ENCODE measurements at places on chromosomes 5 and 9.

DNA sequence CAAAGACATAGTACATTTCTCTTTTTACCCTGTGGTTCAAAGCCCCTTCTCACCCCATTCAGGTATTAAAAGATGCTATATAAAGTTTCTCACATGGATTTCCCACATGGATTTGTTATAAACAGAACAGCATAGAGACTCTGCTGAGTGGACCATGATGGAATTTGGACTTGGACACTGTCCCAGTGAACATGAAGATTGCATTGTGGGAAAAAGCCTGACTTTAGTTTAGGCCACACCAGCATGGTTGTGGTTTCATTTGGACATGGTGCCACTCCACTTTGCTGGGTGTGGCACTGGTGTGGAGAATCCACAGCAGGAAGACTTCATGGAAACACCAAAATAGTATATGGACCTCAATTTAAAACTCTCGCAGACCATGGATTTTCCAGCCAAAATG is 124.6 kb downstream of the ARHGAP26 start:
- no peak for DNase-seq

- no peak for DNase-seq
Measured at GRCh38 chr9:10048994-10049393, 563.8 kb downstream of the PTPRD start.

GRCh38 chr5:27818888-27819287 is 780.5 kb upstream of the CDH9 start:
- no peak for DNase-seq

DNA sequence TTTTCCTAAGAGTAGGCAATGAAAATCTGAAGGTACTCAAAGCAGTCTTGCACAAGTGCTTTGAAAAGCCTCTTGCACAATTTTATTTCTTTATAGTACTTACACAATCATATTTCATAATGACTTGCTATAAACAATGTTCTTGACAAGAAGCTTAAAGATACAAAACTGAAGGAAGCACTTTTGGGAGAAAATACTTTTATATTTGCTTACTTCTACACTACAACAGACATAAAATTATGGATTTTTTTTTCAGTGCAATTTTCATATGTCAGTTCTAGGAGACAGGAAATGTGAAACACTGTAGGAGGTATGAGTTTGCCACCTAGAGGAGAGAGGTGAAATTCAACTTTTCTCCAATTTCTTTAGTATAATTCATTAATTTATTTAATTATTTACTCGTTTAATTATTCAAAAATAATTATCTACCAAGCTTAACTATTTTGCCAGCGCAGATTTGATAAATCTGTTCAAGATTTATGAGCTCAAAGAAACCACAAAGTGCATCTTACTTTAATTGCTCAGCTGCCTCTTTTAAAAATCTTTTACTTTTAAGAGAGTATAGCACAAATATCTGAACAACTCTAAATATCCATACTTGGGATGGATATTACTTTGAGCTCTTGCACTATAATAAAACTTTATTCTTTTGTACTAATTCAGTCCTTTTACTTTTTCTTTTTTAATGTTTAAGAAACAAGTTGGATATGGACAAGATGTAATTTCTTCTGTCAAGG is 29.0 kb upstream of the CDKN2B start:
- no peak for DNase-seq

DNA sequence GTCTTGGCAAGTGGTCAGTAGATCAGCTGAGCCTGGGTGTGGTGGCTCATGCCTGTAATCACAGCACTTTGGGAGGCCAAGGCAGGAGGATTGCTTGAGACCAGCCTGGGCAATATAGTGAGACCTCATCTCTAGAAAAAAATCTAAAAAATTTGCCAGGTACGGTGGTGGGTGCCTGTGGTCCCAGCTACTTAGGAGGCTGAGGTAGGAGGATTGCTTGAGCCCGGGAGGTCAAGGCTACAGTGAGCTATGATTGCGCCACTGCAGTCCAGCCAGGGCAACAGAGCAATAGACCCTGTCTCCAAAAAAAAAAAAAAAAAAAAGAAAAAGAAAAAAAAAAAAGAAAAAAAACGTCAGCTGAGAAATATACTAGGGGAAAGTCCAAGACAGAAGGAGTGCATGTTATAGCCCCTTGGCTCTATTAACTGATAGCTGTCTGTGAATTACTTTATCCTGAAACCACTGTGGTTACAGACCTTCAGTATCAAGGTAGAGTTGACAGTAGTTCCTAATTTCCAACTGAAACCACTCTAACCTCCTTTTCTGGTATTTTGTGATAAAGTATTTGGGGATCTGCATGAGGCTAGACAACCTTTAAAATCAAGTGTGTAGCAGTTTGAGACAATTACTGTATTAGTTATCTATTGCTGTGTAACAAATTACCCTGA is 2.3 kb upstream of the INIP start:
- no peak for DNase-seq

DNA sequence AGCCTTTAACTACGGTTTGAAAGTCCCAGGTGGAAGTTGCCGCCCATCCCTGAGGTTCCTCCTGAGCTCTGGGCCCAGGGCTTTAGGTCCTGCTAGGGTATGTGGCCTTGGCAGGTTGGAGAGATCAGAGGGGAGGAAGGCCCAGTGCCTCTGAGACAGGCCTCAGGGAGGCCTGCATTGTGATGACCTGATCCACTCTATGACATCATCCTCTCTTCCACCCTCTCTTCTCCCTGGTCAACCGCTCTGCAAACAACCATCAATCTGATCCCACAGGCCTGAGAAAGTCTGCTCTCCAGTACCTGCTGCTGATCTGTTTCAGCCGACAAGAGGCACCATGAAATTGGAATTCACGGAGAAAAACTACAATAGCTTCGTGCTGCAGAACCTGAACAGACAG is at the start of gene CCIN:
Gene CCIN (plus strand): TSS at position 223 of the 400 bp plus-strand sequence. CDS start 115 bp downstream, at position 338.
- DNase-seq: no peak

- DNase-seq: no peak
Measured at GRCh38 chr9:27856054-27856453, 282.8 kb upstream of the C9orf72 start.

GRCh38 chr5:161273410-161273809 is 273.1 kb downstream of the GABRB2 start:
- no peak for DNase-seq

DNA sequence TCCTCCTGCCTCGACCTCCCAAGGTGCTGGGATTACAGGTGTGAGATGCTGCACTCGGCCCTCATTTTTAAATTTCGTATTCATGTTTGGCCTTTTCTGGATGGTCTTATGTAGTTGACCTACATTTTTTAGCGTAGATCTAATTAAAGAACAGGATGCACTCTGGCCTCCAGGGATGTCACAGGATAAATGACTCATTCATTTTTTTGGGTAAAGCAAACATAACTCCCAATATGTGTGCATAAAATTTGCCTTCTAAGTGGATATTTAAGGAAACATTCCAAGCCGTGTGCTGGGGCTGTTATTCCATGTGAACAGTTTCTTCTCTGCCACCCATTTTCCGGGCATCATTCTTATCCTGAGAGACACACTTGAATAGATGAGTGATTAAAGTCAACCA is 501.6 kb downstream of the IRX1 start:
- no peak for DNase-seq

GRCh38 chr5:35776757-35777156 is 79.9 kb upstream of the IL7R start:
- no peak for DNase-seq

- no peak for DNase-seq
Measured at GRCh38 chr9:92185096-92185495, 69.9 kb upstream of the SPTLC1 start.

DNA sequence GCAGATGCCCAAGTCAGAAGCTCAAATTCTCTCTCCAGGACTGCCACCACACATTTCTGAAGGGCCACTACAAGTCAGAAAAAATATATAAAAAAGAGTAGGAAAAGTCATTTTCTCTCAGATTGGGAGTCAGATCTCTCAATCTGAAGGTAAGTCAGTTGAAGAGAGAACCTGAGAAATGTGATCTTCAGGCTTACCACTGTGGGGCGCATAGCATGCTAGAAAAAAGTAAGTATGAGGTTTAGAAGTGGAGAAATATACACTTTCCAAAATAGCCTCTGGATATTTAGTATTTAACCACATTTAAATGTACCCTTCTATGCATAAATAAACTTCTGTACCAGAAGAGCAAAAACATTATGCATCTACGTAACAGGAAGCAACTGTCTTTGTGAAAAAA is 800.7 kb upstream of the CTNND2 start:
- DNase-seq: no peak

- DNase-seq: no peak
Measured at GRCh38 chr9:123365881-123366528, 10.0 kb downstream of the CRB2 start.

GRCh38 chr5:35205186-35205585 is 25.1 kb downstream of the PRLR start:
- DNase-seq: no peak

- no peak for DNase-seq
Measured at GRCh38 chr9:90107726-90108655, 503.2 kb downstream of the GADD45G start.

DNA sequence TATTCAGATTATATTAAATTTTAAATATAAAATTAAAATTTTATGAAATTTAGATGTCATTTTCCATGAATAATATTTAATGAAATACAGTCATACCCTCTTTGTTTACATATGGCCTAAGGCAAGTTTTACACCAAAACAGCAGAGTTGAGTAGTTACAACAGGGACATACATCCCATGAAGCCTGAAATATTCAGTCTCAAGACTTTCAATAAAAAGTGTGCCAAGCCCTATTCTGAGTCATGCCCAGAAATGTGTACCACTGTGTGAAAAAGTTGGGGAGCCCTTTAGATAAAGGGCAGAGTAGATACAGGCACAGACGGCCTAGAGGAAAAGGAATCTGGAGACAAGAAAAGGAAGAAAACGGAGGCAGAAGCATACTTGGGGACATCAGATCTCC is 261.3 kb downstream of the SGCD start:
- no peak for DNase-seq

GRCh38 chr5:14572836-14573235 is 8.8 kb upstream of the OTULINL start:
- DNase-seq: no peak

GRCh38 chr5:171316258-171317121 is 7.4 kb downstream of the TLX3 start:
- DNase-seq: no peak

- DNase-seq: no peak
Measured at GRCh38 chr5:3309538-3309937, 286.1 kb upstream of the IRX1 start.

Measured in bone marrow (tissue), 2 donors.